ENCODE measurements at places on chromosomes 7 and 10. TPM values are rescaled to one million over a fixed set of nuclear protein-coding genes. Genes with fewer than 3 reads are reported as not detected.

The CALML5 gene
- not detected for total RNA-seq

DNA sequence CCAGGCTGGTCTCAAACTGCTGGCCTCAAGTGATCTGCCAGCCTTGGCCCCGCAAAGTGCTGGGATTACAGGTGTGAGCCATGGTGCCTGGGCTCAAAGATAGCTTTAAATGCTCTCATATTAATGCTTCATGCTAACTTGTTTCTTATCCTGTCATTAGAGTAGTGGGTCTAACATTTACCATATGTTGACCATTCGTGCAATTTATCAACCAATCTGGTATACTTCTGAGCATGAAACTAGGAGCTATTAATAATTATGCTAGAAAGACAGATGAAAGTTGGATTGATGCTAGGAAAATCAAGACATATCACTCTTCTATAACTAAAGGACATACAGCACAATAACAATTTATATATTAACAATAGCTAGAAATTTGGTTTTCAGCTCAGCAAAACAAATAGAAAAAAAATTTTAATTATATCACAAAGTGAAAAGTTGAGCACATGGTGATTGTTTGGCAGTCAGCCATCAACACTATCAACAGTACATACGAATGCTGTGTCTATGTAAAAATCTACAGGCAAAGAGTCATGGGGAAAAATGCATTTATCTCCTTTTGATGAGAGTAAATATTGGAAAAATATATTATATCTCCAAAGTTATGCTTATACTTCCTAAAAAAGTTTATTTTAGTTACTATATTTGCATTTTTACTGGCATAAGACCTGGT, 112.1 kb upstream of the ABCB5 start:
- no peak for DNase-seq

- peak; percentile 12 for DNase-seq
Measured at GRCh38 chr10:63246356-63246755, 113.2 kb downstream of the NRBF2 start.

GRCh38 chr10:70784471-70784870, 706 bp downstream of the TBATA start:
- no peak for DNase-seq

DNA sequence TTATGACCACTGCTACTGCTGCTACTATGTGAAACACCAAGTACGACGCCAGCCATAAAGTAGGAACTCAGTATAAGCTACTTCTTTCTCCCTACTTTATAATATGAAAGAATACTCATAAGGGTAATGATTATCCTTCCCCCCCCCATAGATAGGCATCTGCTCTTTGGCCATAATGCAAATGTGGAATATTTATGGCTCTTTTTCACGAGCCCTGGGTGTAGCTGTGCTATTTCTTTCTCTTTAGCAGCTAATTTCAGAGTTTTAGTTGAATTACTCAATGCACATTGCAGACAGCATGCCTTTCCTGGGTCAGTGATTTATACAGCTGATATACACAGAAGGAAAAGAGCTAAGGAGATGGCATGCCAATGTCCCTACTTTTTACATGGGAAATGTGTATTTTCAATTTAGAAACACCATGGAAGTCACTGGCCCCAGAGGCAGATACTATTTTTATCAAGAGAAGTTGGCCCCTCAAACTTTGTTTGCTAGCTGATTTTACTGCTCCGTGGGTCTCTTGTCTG, 234.1 kb upstream of the KIAA1217 start:
- DNase-seq: no peak

The SEMA3E gene
- 0.98 TPM for total RNA-seq

DNA sequence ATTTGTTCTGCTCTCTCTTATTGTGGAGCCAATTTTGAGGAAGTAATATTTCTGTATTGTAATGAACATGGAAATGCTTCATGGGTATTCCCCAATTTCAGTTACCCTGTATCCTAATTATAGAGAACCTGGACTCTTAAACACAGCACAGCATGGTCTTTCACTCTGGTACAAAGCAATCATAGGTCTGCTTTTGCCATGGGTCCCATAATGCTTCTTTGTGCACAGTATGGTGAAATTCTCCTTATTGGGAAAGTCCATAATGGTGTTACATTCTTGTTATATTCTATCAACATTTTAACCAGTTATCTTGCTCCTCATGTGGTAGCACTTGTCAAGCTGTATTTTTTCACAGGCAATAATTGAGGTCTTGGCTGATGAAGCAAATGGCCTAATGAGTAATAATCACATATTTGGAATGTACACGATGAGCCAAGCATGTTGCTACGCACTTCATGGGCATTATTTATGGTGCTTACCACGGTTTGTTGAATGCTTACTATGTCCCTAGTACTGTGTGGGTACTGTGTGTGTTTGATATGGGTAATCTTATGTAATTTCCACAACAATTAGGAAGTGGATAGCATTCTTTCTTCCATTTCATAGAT, 42.9 kb downstream of the PRKG1 start:
- peak; percentile 42 for DNase-seq

GRCh38 chr10:53667063-53667462, 894.5 kb upstream of the MBL2 start:
- no peak for DNase-seq

- DNase-seq: no peak
Measured at GRCh38 chr10:80894311-80894791, 356.6 kb downstream of the SH2D4B start.

- no peak for DNase-seq
Measured at GRCh38 chr10:75877877-75878276, 446.5 kb downstream of the LRMDA start.

The NUTM2D gene
- total RNA-seq: 0.82 TPM

The STAG3 gene
- 0.90 TPM for total RNA-seq

DNA sequence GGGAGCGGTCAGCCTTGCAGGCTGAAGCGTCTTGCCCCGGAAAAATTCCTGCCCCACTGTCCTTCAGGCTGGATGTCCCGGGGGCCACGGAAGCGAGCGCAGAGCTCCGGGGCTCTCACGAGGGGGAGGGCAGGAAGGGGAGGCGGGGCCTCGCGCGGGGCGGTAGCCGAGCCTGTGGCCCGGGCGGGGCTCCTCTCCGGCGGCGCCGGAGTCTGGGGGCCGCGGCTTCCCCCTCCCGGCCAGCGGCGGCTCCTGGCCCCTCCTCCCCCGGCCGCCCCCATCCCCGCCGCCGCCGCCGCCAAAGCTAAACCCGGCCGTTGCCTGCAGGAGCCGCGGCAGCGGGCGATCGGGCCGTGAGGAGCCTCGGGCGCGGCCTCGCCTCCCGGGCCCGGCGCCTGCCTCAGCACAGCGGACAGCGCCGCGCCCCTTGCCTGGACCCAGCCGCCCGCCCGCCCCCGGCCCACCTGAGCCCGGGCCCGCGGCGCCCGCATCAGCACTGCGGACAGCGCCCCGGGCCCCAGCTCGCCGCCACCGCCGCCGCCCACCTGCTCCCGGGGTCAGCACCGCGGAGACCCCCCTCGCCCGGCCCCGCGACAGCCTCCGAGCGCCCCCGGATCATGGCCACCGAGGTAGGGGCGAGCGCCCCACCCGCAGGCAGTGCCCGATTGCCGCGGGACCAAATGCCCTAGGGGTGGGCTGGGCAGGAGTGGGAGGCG, at the start of gene GOLGA7B:
TSS of gene GOLGA7B (plus strand) at position 157 of the 716 bp plus-strand sequence. CDS start at position 618, 461 bp downstream.
- no peak for DNase-seq

DNA sequence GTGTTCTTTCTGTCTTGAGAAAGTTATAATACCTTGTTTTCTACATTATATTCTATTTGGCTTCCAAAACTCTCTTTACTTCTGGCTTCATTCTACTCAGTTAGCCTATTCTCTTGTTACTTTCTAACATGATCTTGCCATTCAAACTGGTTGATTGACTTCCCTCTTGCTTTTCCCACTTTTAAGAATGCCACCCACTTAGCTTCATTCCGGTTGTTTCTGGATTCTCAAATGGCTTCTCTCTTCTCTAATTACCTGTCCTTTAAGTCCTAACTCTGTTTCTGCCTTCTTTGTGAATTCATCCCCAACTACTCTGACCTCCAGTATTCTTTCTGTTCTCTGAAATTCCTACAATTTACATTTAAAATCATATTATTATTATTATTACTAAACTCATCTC, 52.0 kb downstream of the ANKIB1 start:
- DNase-seq: no peak

DNA sequence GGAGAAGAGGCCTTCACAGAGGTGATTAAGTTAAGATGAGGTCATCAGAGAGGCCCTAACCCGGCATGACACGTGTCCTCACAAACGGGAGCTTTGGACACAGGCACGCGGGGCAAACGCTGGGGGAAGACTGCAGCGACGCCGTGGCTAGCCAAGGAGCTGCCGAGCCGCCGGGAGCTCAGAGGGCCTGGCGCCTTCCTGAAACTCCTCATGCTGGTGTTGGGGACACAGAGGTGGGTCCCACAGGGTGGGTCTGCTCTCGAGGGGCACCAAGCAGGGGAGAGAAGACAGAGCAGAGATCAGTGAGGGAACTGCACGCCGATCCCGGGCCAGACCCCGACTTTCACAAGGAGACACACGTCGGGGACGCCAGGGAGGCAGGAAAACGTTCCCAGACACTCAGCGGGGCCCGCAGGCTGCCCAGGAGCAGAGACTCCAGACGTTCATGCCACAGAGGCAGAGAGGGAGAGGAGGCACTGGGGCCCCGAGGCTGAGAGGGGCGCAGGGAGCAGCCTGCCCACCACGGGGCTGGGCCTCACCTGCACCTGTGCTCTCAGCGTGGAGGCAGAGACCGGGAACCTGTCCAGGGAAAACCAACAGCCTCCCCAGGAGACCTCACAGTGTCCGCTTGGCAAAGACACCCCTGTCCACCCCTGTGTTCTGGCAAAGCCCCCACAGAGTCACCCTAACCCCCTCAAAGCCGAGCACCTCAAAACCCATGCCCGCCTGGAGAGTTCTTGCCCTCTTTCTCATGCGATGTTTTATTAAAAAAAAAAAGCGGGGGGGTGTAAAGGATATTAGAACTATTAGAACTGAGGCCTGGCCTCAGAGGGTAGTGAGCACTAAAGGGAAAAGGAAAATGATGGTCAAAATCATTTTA, 103.8 kb downstream of the PDGFA start:
- no peak for DNase-seq

DNA sequence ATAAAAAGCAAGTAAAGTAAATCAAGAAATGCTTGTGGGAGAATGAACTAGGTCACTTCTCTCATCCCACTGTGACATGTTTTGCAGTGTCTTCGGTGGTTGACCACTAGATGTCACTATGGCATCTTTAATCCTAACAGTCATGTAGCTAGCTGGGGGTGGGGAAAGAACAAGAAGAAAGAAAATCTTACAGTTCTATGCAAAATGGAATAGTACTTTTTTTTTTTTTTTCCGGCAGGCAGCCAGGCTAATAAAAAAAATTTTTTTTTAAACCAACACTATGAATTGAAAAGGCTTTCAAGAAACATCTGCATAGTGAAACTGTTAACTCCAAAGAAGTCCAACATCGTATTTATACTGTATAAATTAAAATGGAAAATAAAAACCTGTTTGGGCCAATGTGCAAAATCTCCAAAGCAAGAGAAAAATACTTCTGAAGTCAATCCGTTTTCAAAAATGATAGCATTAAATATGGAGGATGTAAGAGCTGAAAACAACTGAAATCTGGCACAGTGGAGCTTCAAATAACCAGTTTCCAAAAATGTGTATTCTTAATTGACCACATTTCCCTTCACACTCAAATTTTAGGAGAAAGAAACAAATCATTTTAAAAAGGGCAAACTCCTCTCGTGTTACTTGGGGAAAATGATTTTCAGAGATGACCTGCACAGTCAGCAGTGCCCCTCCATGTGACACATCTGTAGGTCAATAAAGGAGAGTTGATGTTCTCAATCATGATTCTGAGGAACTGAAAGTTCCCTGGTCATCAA, 38.5 kb downstream of the CDK1 start:
- DNase-seq: peak; percentile 94

DNA sequence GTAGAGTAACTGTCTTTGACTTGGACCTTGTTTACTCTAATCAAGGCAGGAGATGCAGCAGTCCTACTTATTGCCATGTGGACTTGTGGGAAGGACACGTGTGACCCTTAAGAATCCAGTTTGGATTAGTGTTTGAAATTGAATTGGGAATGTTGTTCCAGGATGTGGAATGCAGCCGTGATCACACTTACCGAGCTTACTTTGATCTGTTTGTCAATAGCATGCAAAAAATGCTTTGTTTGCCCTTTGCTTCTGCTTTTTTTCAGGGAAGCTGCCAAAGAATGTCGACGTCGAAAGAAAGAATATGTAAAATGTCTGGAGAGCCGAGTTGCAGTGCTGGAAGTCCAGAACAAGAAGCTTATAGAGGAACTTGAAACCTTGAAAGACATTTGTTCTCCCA, 84.7 kb downstream of the CREM start:
- no peak for DNase-seq

The GJD4 gene
- total RNA-seq: not detected

GRCh38 chr10:13016426-13016825, 14.9 kb upstream of the CCDC3 start:
- DNase-seq: peak; percentile 19

GRCh38 chr7:116242178-116242577, 31.8 kb downstream of the TES start:
- DNase-seq: peak; percentile 32

The CYP2C8 gene
- total RNA-seq: not detected

- DNase-seq: no peak
Measured at GRCh38 chr10:86287966-86288579, 78.5 kb downstream of the GRID1 start.

The EPHB6 gene
- total RNA-seq: 11.0 TPM

- no peak for DNase-seq
Measured at GRCh38 chr10:110681023-110681681, 37.0 kb downstream of the RBM20 start.

GRCh38 chr10:87829986-87830729, 12.1 kb upstream of the ATAD1 start:
- no peak for DNase-seq

All from fibroblast of the aortic adventitia (primary cell).